Fibroblast of the aortic adventitia (primary cell): ENCODE measurements at places on chromosomes 16 and 17.

- DNase-seq: peak; percentile 92
Observed at GRCh38 chr16:81265658-81266451, 27.4 kb downstream of the BCO1 start.

- no peak for DNase-seq
Observed at GRCh38 chr17:419073-419735, 66.6 kb upstream of the RPH3AL start.

DNA sequence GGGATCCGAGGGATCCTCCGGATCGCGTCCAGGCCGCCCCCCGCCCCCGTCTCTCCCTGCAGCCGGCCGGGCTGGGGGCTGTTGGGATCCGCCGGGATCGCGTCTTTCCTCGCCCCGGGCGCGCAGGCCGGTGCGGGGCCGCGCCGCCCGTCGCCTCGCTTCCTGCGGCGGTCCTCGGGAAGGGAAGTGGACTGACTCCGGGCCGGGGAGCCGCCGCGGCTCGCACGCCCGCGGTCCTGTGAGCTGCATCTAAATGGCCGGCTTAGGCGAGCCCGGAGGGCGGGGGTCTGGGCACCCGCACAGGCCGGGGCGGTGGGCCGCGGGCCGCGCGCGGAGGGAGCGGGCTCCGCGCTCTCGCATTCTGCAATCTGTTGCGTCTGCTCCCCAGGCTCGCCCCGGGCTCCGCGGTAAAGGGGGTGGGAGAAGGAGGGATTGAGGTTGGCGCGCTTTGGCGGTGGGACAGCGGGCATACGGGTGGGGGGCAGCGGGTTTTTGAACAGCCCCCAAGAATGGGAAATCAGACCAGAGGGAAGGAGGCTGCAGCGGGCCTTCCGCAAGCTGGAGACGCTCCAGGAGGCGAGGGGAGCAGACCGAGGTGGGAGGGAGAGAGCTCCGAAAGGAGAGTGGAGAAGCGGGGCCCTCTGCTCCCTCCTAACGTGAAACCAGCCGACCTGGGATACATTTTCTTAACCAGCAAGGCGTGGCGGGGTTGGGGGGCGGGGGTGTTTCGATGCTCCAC is 2.2 kb downstream of the TMEM132E start:
- no peak for DNase-seq

GRCh38 chr17:32520104-32520701 is 33.4 kb downstream of the CDK5R1 start:
- DNase-seq: no peak

- DNase-seq: no peak
Observed at GRCh38 chr16:58792188-58792587, 58.1 kb upstream of the GOT2 start.

DNA sequence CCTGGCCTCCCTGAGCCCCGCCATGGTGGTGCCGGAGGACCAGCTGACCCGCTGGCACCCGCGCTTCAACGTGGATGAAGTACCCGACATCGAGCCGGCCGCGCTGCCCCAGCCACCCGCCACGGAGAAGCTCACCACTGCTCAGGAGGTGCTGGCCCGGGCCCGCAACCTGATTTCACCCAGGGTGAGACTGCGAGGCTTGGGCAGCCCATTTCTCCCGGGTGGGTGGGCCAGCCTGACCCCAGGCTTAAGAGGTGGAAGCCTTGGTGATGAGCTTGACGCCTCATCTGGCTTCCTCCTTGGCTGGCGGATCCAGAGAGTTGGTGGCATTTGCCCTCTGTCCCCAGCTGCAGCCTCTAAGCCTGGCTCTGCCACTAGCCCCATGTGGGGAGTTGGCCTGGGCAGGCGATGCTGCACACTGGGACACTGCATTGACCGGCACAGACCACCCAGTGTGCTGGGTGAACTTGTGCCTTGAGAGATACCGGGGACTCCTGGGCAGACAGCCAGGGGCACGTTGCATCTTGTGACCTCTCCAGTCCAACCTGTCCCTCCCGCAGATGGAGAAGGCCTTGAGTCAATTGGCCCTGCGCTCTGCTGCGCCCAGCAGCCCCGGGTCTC is 3.0 kb downstream of the CDT1 start:
- DNase-seq: no peak

GRCh38 chr17:19650826-19651225 is 2.3 kb downstream of the ALDH3A2 start:
- no peak for DNase-seq

- no peak for DNase-seq
Observed at GRCh38 chr16:57758331-57759117, 23.0 kb downstream of the KATNB1 start.

GRCh38 chr17:54835015-54835414 is 65.6 kb upstream of the TOM1L1 start:
- DNase-seq: no peak
